Vagina (tissue), 2 donors: ENCODE measurements at places on chromosomes 12 and 14. TPM values are rescaled to one million over a fixed set of nuclear protein-coding genes. Genes with fewer than 3 reads are reported as not detected.

DNA sequence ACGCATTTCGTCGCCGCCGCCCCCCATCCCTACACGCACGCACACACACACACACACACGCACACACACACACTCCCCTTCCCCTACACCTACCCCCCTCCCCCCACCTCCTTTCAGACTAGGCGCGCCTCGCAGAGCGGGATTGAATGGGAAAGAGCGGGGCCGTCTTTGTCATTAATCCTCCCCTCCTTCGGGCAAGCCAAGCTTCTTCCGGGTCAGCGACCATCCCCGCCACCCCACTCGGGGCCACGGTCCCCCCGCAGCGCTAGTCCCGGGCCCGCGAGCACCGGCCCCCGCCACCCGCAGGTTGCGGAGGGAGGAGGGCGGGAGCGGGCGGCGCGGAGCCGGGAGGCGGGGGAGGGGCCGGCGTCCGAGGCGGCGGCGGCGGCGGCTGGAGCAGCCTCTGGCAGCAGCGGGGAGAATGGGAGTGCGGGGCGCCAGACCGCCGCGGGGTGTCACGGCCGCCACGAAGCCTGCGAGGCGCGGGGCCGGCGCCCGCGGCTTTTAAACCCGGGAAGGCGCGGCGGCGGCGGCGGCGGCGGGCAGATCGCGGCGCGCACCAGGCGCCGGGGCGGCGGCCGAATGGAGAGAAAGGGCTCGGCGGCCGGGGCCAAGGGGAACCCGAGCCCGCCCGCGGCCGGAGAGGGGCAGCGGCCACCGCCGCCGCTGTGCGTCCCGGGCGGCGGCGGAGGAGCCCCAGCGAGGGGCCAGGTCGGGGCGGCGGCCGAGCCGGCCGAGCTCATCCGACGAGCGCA, at the start of gene TTC9:
TSS of gene TTC9 (plus strand) at position 369 of the 755 bp plus-strand sequence. CDS start at position 583, 214 bp downstream.
- DNase-seq = no peak

Gene TMEM19
- total RNA-seq = 19.6 TPM

GRCh38 chr14:80954687-80955299, 628 bp upstream of the TSHR start:
- DNase-seq = no peak

Gene PSME2
- total RNA-seq = 131 TPM

Gene MAP3K9
- 11.5 TPM for total RNA-seq

DNA sequence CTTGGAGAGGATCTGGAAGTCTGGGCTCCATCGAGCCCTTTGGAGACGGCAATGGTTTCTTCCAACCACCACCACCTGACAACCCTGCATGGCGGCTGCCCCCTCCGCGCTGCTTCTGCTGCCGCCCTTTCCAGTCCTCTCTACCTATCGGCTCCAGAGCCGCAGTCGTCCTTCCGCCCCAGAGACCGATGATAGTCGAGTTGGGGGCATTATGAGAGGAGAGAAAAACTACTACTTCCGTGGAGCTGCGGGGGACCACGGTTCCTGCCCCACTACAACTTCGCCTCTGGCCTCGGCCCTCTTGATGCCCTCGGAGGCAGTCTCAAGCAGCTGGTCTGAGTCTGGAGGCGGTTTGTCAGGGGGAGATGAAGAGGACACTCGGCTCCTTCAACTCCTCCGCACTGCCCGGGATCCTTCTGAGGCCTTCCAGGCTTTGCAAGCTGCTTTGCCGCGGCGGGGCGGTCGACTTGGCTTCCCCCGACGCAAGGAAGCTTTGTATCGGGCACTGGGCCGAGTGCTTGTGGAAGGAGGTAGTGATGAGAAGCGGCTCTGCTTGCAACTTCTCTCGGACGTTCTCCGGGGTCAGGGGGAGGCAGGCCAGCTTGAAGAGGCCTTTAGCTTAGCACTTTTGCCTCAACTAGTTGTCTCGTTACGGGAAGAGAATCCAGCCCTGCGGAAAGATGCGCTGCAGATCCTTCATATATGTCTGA, 499 bp downstream of the TOGARAM1 start:
- peak; percentile 90 for DNase-seq

DNA sequence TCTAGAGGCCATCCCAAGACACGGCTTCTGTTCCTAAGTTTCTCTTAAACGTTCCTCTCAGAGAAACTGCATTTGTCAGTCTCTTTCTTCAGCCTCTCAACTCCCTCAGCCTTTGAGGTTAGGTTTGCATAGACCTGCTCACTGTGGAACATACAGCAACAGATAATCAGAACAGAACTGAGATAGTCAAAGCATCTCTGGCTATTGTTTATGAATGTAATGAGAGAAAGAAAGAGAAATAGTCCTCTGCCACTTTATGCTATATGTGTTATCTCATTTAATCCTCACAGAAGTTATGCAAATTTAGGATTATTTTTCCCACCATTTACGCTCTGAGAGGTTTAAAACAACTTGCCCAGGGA, 190.6 kb downstream of the PHLDA1 start:
- no peak for DNase-seq

DNA sequence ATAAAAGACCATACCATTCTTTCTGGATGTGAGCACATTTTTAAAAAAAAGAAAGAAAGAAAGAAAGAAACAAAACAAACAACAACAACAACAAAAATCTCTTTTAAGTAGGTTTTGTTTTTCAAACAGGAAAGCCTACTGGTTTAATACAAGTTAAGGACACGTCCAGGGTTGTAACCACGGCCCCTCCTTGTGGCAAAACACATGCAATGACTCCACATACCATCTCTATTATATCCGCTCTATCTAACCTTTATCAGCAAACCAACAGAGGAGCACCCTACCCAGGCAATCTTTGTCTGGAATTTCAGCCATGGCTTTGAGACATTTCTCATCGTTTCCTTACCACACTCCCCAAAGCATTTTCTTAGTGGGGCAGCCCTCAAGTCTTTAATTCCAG, 360.5 kb upstream of the TMPO start:
- no peak for DNase-seq

Gene CLEC4C
- total RNA-seq = not detected

DNA sequence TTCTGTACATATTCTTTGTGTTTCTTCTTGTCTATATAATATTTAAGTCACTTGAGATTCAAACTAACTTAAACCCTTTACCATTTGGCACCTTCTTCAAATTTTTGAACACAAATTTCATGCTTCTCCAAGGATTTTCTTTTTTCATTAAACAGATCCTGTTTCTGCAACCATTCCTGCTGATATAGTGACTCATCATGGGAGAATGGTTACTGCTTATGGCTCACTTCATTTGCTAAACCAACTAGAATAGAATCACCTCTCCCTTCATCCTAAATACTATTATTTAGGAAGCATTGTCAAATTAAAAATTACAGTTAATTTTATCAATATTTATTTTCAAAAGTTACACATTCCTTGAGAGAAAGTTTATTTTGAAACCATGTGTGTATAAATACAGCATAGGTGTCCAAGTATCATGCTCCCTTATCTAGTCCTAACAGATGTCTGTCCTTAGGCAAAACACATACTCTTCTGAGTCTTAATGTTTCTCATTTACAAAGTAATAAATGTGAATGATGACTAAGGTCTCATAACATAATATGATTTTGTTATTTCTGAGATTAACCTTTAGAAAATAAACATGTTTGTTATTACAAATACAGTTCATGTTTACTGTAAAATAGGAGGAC, 40.7 kb downstream of the PLCZ1 start:
- no peak for DNase-seq

DNA sequence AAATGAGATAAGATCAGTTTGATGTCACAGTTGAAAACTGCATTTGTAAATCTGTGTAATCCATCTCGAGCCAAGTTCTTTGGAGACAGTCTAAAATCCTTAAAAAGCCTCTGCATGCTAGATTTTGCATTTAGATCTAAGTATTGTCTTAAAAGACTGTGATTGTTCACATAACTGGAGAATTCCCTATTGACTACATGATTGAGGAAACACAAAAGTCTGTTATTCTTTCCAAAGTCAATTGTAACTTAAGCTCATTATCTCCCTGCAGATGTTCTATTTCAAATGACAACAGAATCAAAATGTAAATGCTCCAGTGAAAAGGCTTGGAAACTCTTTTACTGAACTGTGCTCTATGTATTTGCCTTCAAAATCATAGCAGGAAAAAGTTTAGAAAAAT, 77.8 kb downstream of the MYF5 start:
- no peak for DNase-seq

Gene GARIN6
- not detected for total RNA-seq

- no peak for DNase-seq
Observed at GRCh38 chr14:24247422-24247821, 5.0 kb upstream of the TINF2 start.

- DNase-seq = no peak
Observed at GRCh38 chr12:92419201-92419600, 273.6 kb upstream of the BTG1 start.

GRCh38 chr14:91297081-91297711, 52.7 kb upstream of the GPR68 start:
- DNase-seq = no peak

Gene HOXC9
- not detected for total RNA-seq

Gene TCP11L2
- total RNA-seq = 47.1 TPM

Gene HSPB8
- total RNA-seq = 58.4 TPM

Gene LBHD2
- total RNA-seq = not detected

DNA sequence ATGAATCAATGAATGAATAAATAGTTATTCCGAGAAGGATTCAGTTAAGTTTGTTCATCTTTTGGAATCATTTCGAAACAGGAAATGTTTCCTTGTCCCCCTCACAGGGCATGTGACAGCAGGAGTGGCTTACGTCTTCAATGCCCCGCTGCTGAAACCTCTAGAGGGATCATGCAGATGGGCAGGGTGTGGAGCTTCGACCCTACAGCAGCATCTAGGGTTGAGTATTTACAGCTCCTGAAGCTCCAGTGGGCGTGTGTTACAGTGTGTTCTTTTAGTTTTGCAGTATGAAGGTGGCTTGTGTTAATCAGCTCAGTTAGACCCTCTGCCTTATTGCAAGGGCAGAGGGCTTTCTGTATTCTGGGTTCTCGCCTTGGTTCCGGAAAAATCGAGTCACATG, 2.6 kb downstream of the NAV3 start:
- no peak for DNase-seq

- DNase-seq = no peak
Observed at GRCh38 chr12:47054659-47055058, 24.8 kb upstream of the PCED1B start.

DNA sequence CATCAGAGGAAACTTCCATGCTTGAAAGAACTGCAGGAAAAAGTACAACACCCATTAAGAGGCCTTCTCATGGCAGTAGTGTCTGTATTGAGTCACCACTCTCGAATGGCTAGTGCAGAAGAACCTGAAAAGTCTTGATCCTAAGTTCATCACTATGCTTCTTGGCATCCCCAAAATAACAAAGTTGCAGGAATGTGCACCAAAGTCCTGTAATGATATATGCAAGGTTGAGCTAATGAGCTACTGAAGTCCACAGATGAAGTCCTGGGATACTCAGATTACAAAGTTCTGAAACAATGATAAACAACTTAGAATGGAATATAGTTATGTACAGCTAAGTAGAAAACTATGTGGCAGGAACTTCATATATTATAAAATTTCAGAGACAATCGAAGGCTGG, 545.4 kb downstream of the FOXG1 start:
- no peak for DNase-seq

Gene BRF1
- total RNA-seq = 64.6 TPM

DNA sequence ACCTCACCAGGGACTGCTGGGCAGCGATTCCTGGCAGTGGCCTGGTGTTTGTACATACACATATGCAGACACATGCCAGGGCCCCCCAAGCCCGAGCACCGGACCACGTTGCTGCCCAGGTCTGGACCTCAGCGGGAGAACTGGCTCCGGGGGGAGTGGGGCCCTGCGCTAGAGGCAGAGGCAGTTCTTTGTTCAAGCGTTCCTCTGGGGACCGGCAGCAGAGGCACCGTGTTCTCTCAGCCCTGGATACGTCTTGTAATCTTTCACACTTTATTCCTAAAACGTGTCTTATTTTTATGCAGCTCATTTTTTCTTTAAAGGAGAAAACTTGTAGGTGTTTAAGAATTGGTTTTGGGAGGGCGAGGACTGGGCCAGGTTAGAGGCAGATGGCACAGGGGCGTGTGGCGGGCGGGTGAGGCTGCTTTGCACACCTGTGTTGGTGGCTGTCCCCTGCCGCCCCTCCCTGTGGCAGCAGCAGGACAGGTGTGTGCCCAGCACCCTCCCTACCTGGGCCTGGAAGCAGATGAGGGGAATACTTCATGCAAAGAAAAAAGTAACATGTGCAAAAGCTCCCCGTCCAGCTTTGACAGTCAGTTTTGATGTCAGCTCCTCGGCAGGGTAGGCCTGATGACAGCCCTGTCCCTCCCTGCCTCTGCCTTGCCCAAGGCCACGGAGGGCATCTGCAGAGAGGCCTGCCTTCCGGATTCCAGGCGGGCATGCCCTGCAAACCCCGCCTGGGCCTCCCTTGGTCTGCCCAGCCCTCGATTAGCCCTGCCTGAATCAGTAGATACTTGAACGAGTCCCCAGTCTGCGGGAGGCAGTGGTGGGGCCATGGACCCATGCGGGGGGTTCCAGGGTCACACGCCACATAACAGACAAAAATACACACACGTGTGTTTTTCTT, 7.0 kb upstream of the PUS1 start:
- DNase-seq = no peak
